Stimulated activated CD8-positive, alpha-beta memory T cell treated with anti-CD3 and anti-CD28 coated beads, Interleukin-7, amount 100 ng/mL, for 4 hours (primary cell): ENCODE measurements at places on chromosomes 7 and 10.

GRCh38 chr7:44306606-44307005 lies 18.8 kb downstream of the CAMK2B start:
- no peak for DNase-seq

- no peak for DNase-seq
These were observed 4.4 kb upstream of the RAMP3 start for GRCh38 chr7:45153233-45153632.

GRCh38 chr7:124155432-124156022 lies 122.7 kb upstream of the TMEM229A start:
- no peak for DNase-seq

DNA sequence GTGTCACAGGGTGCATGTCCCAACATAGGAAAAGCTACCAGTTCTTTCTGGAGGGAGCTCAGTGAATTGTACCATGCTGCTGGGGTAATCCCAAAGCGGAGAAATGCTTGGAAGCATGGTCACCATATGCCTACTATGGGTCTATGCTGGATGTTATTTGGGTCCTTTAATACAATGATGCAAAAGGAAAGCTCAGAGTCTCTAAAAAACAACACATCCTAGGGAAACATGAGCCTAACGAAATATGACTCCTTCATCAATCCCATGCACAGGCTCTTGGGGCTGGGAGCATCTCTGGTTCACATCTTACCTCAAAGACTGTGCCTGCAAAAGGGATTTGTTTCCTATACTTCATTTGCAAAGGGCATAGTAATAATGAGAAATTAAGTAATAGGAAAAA lies 65.2 kb downstream of the CUBN start:
- DNase-seq: no peak
